ENCODE measurements at places on chromosomes 2 and 18.

GRCh38 chr2:28580078-28580477 lies 84.2 kb downstream of the PLB1 start:
- DNase-seq = no peak
- no peaks in the 10 kb centered on the region for H3K4me1 ChIP-seq
- H3K36me3 ChIP-seq = no peaks in the 10 kb centered on the region
- no peak overlapping the region for H3K4me3 ChIP-seq
- H3K27me3 ChIP-seq = no peaks in the 10 kb centered on the region

DNA sequence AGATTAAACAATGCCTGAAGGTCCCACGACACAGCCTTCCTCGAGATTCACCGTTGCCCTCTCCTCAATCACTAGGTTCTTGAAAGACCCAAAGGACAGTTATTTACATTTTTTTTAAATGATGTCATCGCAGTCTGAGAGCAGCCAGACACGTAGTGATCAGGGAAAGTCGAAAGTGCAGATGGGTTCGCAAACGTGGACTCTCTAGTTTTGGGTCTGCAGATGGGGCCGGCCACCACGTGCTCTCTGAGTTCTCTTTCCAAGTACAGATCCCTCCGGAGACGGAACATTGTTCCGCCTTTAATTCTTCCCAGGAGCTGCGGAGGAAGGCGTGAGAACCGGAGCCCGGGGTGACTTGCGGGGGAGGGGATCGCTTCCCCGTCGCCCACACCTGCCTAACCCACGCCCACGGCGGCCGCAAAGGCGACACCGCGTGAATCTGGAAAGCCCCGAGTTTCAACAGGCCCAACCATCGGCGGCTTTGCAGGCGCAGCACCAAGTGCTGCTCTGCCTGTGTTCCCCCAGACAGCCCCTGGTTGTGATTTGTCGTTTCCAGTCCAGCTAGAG lies 54.3 kb downstream of the PKDCC start:
- H3K27me3 ChIP-seq = no peaks in the 10 kb centered on the region
- H3K36me3 ChIP-seq = no peaks in the 10 kb centered on the region
- DNase-seq = peak; percentile 41

GRCh38 chr2:101130081-101130480 lies 21.1 kb downstream of the TBC1D8 start:
- H3K4me3 ChIP-seq = no peak overlapping the region
- H3K36me3 ChIP-seq = no peaks in the 10 kb centered on the region
- no peak overlapping the region for H3K27ac ChIP-seq

GRCh38 chr2:213232649-213233437 lies 51.4 kb upstream of the SPAG16 start:
- H3K27ac ChIP-seq = no peak overlapping the region
- H3K36me3 ChIP-seq = no peaks in the 10 kb centered on the region
- no peak overlapping the region for H3K4me3 ChIP-seq

GRCh38 chr2:173969886-173970285 lies 4.7 kb upstream of the SP3 start:
- peaks cover 36% of the 10 kb centered on the region for H3K4me1 ChIP-seq
- DNase-seq = no peak
- peak overlapping the region; percentile 43 for H3K27ac ChIP-seq
- H3K27me3 ChIP-seq = no peaks in the 10 kb centered on the region
- H3K36me3 ChIP-seq = no peaks in the 10 kb centered on the region
- H3K4me3 ChIP-seq = no peak overlapping the region

GRCh38 chr2:64462940-64463700 lies 9.2 kb downstream of the LGALSL start:
- no peaks in the 10 kb centered on the region for H3K27me3 ChIP-seq
- no peak overlapping the region for H3K27ac ChIP-seq
- peaks cover 11% of the 10 kb centered on the region for H3K4me1 ChIP-seq
- DNase-seq = no peak
- H3K4me3 ChIP-seq = no peak overlapping the region

DNA sequence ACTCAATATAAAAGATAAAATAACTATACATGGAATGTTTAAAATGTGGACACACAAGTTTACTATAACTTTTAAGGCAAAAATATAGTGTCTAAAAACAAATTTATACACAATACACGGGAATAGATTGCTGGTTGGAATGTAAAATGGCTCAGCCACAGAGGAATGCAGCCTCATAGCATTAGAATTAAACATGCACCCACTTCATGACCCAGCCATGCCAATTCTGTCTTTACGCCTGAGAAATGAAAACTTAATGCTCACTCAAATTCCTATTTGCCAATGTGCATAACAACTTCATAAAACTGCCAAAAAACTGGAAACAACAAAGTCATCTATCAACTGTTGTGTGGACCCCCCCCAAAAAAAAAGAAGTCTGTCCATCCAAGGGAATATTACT lies 1006.6 kb upstream of the POU3F3 start:
- no peak overlapping the region for H3K27ac ChIP-seq
- no peaks in the 10 kb centered on the region for H3K4me1 ChIP-seq
- H3K4me3 ChIP-seq = no peak overlapping the region
- no peak for DNase-seq
- no peaks in the 10 kb centered on the region for H3K27me3 ChIP-seq

- H3K4me3 ChIP-seq = no peak overlapping the region
- H3K27ac ChIP-seq = no peak overlapping the region
- peaks cover 7% of the 10 kb centered on the region for H3K4me1 ChIP-seq
- H3K36me3 ChIP-seq = no peaks in the 10 kb centered on the region
- DNase-seq = no peak
Measured at GRCh38 chr18:44502790-44503189, 177.9 kb upstream of the SETBP1 start.

DNA sequence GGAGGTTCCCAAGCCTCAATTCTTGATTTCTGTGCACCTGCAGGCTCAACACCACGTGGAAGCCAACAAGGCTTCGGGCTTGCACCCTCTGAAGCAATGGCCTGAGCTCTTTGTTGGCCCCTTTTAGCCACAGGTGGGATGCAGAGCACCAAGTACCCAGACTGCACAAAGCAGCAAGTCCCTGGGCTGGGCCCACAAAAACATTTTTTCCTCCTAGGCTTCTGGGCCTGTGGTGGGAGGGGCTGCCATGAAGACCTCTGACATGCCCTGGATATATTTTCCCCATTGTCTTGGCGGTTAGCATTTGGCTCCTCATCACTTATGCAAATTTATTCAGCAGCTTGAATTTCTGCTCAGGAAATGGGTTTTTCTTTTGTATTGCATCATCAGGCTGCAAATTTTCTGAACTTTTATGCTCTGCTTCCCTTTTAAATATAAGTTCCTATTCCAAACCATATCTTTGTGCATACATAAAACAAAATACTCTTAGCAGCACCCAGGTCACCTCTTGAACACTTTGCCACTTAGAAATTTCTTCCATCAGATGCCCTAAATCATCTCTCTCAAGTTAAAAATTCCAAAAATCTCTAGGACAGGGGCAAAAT lies 9.0 kb upstream of the MATN3 start:
- peaks cover 35% of the 10 kb centered on the region for H3K36me3 ChIP-seq
- peaks cover 2% of the 10 kb centered on the region for H3K4me1 ChIP-seq
- no peaks in the 10 kb centered on the region for H3K27me3 ChIP-seq

- no peak overlapping the region for H3K27ac ChIP-seq
- no peaks in the 10 kb centered on the region for H3K27me3 ChIP-seq
- no peaks in the 10 kb centered on the region for H3K4me1 ChIP-seq
- no peak overlapping the region for H3K4me3 ChIP-seq
- DNase-seq = no peak
- H3K36me3 ChIP-seq = peaks cover 66% of the 10 kb centered on the region
Measured at GRCh38 chr2:63300835-63301234, 250.2 kb downstream of the OTX1 start.

DNA sequence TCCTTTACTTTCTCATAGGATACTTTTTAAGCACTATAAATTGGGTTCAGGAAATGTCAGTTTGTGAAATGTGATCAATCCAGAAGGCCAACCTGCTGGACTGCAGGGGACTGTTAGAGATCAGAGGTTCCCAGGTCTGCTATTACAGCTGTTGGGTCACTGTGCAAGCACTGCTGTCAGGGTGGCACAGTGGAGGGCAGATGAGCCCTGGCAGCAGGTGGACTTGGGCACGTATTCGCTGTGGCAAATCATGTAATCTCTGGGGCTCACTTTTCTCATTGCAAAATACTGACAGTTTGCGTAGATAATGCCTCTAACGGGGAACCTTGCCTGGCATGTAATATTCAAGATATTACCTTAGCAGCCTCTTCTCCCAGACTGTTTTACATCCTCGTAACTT lies 18.1 kb downstream of the RAB31 start:
- DNase-seq = no peak
- H3K27me3 ChIP-seq = no peaks in the 10 kb centered on the region
- no peaks in the 10 kb centered on the region for H3K4me1 ChIP-seq

DNA sequence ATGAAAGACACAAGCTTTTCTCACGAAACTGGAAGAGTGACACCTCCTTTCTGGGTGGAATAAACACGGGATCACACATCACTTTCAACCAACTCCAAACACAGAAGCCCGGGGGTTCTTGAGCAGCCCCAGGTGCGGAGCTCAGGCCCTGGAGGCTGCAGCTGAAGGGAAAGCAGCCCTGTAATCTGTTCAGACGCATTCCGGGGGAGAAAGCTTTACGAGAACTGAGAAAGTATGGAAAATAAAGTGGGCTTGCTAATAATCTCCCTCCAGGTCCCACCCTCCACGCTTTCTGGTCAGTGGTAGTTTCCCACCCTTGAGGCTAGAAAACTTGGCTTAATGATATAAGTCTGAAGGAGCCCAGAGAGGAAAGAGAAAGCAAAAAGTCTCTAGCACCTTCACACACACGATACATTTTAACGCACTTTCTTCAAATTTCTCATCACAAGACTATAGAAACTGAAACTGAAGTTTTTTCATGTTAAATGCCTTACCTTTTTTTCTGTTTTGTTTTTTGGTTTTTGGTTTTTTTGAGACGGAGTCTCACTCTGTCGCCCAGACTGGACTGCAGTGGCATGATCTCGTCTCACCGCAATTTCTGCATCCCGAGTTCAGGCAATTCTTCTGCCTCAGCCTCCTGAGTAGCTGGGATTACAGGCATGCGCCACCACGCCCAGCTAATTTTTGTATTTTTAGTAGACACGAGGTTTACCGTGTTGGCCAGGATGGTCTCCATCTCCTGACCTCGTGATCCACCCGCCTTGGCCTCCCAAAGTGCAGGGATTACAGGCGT lies 141.3 kb downstream of the AFF3 start:
- no peaks in the 10 kb centered on the region for H3K36me3 ChIP-seq
- H3K4me1 ChIP-seq = peaks cover 13% of the 10 kb centered on the region
- H3K27ac ChIP-seq = no peak overlapping the region
- H3K27me3 ChIP-seq = peaks cover 15% of the 10 kb centered on the region
- DNase-seq = no peak

GRCh38 chr2:42792087-42792582 lies 248 bp downstream of the HAAO start:
- H3K36me3 ChIP-seq = peaks cover 13% of the 10 kb centered on the region
- peak overlapping the region; percentile 87 for H3K4me3 ChIP-seq
- no peaks in the 10 kb centered on the region for H3K27me3 ChIP-seq
- peaks cover 47% of the 10 kb centered on the region for H3K4me1 ChIP-seq
- DNase-seq = no peak

GRCh38 chr2:46555646-46556234 lies 76.4 kb downstream of the TMEM247 start:
- H3K27ac ChIP-seq = peak overlapping the region; percentile 89
- H3K27me3 ChIP-seq = no peaks in the 10 kb centered on the region
- peaks cover 34% of the 10 kb centered on the region for H3K4me1 ChIP-seq
- peak overlapping the region; percentile 30 for H3K4me3 ChIP-seq

DNA sequence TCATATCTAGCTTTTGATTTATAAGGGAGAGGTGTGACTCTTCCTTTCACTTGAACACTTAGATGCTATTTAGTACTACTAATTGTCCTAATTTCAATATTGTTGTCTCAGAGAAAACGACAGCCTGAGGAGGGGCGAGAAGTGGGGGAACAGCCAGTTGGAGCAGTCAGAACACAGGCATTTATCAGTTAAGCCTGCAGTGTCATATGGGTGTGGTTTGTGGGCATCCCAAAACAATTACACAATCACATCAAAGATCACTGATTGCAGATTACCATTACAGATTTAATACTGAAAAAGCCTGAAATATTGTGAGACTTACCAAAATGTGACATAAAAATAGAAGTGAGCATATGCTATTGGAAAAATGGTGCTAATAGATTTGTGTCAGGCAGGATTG lies 15.8 kb downstream of the TMEM131 start:
- H3K36me3 ChIP-seq = peaks cover 55% of the 10 kb centered on the region
- H3K4me1 ChIP-seq = peaks cover 9% of the 10 kb centered on the region
- no peak overlapping the region for H3K27ac ChIP-seq
- DNase-seq = no peak
- no peaks in the 10 kb centered on the region for H3K27me3 ChIP-seq

- H3K4me1 ChIP-seq = peaks cover 95% of the 10 kb centered on the region
- H3K27me3 ChIP-seq = no peaks in the 10 kb centered on the region
- DNase-seq = no peak
- H3K36me3 ChIP-seq = peaks cover 8% of the 10 kb centered on the region
- H3K4me3 ChIP-seq = no peak overlapping the region
Measured at GRCh38 chr2:7011356-7012083, 94.3 kb downstream of the RNF144A start.

DNA sequence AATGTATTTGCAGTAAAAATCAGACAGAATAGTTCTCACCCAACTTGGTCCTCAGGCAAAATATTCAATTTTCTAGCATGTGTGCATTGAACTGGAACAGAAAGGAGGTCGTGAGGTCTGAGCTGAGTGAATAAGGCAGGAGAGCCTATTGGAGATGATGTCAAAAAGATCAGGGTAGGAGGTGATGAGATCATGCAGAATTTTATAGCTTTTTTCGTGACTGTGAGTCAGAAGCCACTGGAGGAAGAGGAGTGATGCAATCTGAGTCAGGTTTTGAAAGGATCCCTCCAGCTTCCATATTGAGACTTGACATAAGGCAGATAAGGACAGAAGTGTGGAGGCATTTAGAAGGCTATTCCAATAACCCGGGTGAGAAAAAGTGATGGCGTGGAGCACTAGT lies 299.5 kb upstream of the SOX11 start:
- DNase-seq = no peak
- no peak overlapping the region for H3K27ac ChIP-seq
- no peak overlapping the region for H3K4me3 ChIP-seq
- no peaks in the 10 kb centered on the region for H3K36me3 ChIP-seq
- H3K27me3 ChIP-seq = peaks cover 8% of the 10 kb centered on the region

DNA sequence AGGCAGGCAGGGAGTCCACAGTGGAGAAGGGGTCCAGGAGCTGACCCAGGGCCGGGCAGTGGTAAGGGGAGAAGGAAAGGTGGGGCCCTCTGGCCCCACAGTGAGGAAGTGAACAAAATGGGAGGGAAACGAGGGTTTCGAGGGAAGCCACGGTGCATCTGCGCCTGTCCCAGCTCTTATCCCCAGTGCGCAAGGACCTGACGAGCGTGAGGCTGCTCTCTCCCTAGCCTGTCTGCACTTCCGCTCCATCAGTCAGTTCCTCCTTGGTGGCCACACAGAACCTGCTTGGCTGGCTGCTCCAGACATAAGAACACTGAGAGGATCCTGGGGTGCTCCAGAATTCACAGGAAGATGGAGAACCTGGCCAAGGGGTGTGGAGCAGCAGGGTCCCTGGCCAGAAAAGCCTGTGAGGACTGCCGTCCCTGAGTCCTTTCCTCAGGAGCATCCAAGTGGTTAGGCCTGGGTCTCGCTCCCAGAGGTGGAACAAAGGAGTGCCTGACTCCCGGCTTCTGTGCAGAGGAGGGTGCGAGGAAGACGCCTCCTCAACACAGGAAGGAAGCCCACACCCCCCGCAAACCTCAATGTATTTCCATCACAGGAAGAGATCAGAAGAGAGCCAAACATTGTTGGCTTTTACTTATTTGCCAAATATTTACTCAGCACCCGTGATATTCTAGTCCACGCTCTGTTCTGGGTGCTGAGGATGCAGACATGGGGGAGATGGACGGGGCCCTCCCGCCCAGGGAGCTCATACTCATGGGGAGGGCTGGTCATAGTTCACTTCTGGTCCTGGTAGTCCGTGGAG lies 43.7 kb upstream of the SEMA4C start:
- H3K27me3 ChIP-seq = no peaks in the 10 kb centered on the region
- no peak overlapping the region for H3K27ac ChIP-seq
- H3K4me3 ChIP-seq = no peak overlapping the region
- peaks cover 50% of the 10 kb centered on the region for H3K4me1 ChIP-seq
- DNase-seq = no peak
